Aorta (tissue), 5 donors: ENCODE measurements at places on chromosomes 13 and 19. TPM values are rescaled to one million over a fixed set of nuclear protein-coding genes. Genes with fewer than 3 reads are reported as not detected.

The ZNF763 gene
- 1.9 TPM for total RNA-seq

The TMEM221 gene
- not detected for total RNA-seq

The PRR20B gene
- not detected for total RNA-seq

The LRRC4B gene
- total RNA-seq: 12.2 TPM

The RAB8A gene
- total RNA-seq: 51.3 TPM

The CYP2F1 gene
- not detected for total RNA-seq

The KLK2 gene
- not detected for total RNA-seq

The DNMT1 gene
- 89.0 TPM for total RNA-seq

The SIGLEC5 gene
- total RNA-seq: 2.0 TPM

The CYP2A6 gene
- total RNA-seq: not detected

The BCKDHA gene
- 15.2 TPM for total RNA-seq

The KLK11 gene
- not detected for total RNA-seq

The SULT2A1 gene
- not detected for total RNA-seq

The PEAK3 gene
- total RNA-seq: 1.5 TPM

The YJU2 gene
- total RNA-seq: 12.5 TPM

The HSPB6 gene
- total RNA-seq: 148 TPM
